Effector memory CD8-positive, alpha-beta T cell (primary cell): ENCODE measurements at places on chromosomes 7 and 10.

GRCh38 chr10:49744924-49745605 is 17.1 kb downstream of the OGDHL start:
- no peak for DNase-seq

- no peak for DNase-seq
Measured at GRCh38 chr7:90834771-90835170, 238.7 kb downstream of the CDK14 start.

DNA sequence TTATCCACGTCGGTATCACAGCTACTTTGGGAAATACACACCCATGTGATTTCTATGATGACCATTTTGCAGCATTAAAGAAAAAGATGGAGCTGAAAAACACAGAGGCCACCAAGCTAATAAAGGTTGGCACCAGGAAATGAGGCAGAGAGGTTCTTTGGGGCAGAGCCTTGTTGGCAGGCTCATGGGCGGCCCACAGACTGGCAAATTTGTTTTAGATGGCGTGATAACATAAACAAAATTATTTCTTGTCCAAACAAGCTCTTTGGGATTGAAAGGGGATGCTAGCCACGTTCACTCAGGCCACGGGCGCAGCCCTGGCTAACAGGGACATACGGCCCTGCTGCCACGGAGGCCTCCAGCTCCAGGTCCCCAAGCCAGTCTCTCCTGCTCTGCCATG is 135.9 kb upstream of the ZMIZ1 start:
- DNase-seq: no peak

- DNase-seq: no peak
Measured at GRCh38 chr10:43049081-43049551, 27.8 kb upstream of the RET start.

DNA sequence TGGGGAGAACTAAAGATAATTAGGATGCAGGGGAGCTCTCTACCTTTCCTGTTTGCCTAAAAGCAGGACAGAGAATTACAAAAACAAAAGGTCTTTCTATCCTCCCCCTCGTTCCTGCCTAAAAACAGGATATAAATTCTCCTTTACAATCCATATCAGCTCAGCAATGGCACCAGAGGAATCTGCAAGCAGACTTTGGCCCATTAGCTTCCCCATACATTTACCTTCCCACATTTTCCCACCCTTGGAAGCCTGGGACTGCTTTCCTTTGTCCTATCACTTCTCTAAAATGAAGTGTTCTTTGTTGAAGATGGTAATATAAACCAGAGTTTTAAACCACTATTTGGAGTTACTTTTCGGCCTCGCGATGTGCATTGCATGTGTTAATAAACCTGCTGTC is 15.5 kb downstream of the SHTN1 start:
- no peak for DNase-seq

DNA sequence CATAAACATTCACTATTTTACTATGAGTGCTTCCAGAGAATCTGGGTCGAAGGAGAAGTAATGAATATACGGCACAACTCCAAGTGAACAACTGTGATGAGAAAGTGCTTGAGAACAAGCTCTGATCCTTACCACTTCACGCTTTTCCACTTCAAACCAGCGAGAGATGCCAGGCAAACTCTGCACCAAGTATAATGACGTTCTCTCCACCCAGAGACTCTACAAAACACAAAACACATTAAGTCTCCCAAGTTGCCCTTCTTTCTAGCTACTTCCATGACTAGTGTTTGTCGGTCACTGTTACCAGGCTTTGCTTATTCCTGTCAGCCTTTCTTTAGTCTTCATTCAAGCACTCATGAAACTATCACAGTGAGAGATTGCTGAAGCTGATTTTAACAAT is 193.1 kb upstream of the IMMP2L start:
- DNase-seq: no peak

DNA sequence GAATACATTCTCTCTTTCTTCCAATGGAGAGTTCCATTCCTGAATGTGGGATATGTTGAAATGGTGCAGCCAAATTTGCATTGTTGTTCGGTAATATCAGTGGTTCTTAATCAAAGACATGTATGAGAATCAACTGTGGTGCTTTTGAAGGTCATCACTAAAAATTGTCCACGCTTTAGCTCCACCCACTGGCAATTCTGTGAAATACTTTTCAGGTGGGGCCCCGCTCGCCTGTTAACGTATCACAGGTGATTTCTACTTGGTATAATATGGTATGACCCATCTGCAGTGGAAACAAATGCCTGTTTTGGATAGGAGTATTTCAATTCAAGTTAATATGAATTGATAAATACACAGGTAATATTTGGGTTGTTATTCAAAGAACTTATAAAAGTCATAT is 178.4 kb downstream of the NSUN6 start:
- DNase-seq: no peak

DNA sequence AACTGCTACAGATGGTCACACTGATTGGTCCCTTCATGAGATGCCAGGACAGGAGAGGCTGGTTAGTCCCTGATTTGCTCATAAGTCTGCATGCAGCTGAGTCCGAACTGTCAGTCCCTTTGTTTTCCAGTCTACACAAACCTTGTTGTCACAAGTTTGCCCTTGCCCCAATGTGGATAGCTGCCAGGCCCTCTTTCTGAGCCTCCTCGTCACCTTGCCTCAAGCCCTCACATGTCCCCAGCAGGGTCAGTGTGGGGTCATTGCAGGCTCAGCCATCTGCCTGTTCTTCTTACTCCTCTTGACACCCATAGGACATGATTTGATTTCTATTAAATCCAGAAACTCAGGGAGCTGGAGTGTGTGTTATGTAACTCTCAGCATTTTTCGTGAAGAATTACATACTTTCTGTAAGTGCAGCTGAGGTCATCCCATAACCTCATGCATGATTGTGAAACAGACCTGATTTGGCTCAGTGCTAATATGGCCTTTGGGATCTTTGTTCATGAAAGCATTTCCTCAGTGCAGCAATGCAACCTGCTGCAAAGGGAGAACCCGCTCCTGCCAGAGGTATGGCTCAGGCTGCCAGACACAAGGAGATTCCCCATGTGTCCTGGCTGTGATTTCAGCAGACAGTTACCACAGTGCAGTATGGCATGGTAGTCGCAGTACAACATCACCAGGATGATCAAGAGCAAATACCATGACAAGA is 70.0 kb upstream of the ZMIZ2 start:
- DNase-seq: no peak

GRCh38 chr10:131890276-131891195 is 10.3 kb upstream of the PPP2R2D start:
- no peak for DNase-seq

GRCh38 chr10:117530791-117531190 is 11.8 kb upstream of the EMX2 start:
- no peak for DNase-seq

GRCh38 chr7:43766564-43766963 is 8.1 kb downstream of the BLVRA start:
- no peak for DNase-seq

DNA sequence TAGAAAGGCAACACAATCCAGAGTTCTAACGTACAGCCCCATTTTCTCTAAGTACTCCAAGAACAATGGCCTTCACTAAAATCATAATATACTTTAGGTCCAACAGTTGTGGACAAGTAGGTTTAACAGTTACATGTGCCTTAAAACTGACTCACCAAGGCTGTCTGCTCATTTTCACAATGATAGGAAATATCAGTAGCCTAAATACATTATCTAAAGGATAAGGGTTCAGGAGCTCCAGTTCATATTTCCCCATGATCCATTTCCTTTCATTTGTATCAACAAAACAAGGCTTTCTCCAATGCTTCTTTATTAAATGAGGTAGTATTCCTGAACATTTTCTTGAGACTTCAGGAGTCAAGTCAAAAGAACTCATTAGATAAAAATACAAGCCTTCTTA is 164.0 kb downstream of the SLC25A13 start:
- DNase-seq: no peak

DNA sequence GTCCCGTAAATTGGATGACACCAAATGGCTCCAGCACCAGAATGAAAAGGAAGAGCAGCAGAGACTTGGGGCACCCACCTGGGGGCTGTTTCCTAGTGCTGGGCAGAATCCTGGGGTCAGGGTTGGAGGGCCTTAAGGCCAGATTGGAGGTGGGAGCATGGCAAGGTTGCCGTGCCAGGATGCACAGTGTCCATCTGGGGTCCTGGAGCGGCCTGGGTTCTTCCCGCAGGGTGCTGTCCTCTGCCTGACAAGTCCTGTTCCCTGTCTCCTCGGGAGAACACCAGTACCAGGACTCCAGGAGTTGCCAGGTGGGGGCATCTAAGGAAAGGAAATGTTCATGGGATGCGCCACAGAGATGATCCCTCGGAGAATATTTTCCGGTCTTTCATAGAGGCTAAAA is 42.8 kb downstream of the MGMT start:
- no peak for DNase-seq

GRCh38 chr7:74194686-74195085 is 15.1 kb upstream of the LAT2 start:
- no peak for DNase-seq

- DNase-seq: no peak
Measured at GRCh38 chr7:68248973-68249372, 1252.3 kb downstream of the TYW1 start.

- DNase-seq: no peak
Measured at GRCh38 chr10:31126593-31126992, 94.9 kb upstream of the ZNF438 start.

GRCh38 chr10:107444443-107444842 is 279.9 kb upstream of the SORCS1 start:
- no peak for DNase-seq

DNA sequence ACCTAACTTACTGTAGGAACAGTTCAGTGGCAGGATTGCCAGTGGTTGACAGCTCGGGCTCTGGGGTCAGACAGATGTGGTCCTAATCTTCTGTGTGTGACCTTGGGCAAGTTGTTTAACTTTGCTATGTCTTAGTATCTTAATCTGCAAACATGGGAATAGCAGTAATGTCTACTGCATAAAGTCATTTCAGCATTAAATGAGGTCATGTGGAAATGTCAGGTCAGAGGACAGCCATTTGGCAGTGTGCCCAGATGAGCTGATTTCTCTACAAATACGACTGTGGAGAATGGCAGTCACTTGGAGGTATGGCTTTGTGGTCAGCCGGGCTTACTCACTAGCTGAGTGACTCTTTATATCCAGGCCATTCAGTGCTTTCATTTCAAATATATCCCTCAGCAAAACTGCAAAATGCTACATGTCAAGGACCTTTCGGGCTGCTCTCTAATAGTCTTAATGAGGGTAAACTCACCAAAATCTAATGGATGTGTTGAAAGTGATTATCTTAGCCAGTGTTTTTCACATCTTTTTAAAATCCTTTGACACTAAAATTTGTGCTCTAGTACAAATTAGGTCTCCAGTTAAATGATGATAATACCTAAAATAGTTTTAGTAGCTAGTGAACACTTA is 171.4 kb downstream of the ST7 start:
- DNase-seq: peak; percentile 40

DNA sequence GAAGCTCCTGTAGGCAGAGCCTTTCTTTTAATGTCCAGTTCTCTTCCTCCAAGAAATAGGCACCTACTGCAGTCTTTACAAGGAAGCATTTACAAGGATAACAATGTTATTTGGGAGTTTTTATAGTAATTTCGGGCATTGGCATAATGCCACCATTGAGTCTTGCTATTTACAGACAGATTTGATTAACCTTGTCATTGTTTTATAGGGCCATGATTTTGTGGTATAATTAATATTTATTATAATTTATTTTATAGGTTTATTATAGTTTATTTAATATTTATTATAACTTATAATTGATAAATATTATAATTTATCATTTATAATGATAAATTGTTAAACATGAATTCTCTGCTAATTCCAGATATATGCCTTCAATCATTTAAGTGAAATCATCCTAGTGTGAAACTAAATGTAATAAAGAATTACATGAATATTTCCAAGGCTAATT is 573 bp upstream of the POT1 start:
- no peak for DNase-seq

- DNase-seq: no peak
Measured at GRCh38 chr7:80277434-80278427, 143.1 kb downstream of the GNAI1 start.
